ENCODE measurements at places on chromosomes 1 and 21.

GRCh38 chr1:25550155-25550506, 6.7 kb downstream of the LDLRAP1 start:
- no peak for DNase-seq

GRCh38 chr1:156815307-156815826, 1.3 kb downstream of the SH2D2A start:
- no peak for DNase-seq

- DNase-seq, result no peak
Observed at GRCh38 chr1:183360473-183360872, 57.7 kb downstream of the NMNAT2 start.

GRCh38 chr1:202155478-202156021, 4.9 kb downstream of the PTPN7 start:
- no peak for DNase-seq

DNA sequence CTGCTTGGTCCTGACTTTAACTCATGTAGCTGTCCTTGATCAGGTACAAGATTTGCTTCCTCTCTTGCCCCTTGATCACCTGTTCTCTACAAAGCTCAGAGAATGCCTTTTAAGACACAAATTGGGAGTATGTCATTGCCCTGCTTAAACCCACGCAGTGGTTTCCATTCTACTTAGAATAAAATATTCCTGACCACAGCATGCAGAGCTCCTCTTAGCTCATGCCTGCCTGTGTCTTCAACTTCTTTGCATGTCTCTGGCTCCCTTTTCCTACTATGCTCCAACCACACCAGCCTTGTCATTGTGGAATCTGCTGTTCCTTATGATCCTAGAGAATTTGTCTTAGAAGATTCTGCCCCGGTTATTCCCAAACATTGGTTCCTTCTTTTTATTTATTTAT, 393.1 kb downstream of the RRAGC start:
- no peak for DNase-seq

- peak; percentile 81 for DNase-seq
Observed at GRCh38 chr1:154607609-154608396, at the start of gene ADAR. TSS of gene ADAR (minus strand) at chr1:154608186. CDS start at chr1:154608006, 180 bp downstream.

DNA sequence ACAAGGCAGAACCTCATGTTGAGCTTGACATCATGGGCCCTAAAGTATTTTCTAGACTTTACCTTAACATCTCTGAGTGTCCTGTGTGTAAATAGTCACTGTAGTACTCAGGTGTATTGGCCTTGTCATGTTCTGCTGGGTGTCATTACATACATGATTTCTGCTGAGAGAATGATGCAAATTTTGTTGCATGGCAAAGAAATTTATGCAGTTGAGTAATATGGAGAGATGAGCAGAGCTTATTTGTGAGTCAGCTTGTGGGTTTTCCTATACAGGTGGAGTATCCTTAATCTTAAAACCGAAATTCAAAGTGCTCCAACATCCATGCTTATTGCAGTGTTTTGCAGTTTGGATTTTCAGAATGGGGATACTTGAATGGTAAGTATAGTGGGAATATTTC, 36.6 kb downstream of the RGL1 start:
- no peak for DNase-seq

DNA sequence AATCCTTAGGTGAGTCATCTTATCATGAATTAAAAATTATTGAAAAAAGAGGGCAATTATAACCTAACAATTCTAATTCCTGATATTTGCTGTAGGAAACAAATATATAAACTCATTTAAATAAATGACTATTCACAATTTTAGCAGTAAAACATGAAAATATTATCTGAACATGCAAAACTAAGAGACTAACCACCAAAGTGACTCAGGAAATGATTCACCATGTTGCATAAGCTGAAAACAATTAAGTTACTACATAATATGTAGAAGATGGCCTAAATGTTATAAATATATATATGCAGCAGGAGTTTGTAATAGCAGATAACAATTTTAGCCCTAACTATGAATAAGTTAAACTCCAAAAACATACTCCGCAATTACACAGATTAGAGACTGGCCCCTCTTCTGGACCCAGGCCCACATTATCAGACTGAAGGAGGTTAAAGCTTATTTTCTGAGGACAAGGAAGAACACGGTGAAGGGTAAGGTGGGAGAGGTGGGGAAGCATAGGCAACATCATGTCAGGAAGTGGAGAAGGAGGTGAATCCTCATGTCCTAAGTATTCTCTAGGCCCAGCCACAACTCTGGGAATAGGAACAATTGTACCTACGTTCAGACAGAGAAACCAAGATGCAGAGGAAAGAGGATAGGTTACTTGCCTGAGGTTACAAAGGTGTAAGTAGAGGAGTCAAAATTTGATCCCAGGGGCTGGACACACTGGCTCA, 15.6 kb upstream of the AIM2 start:
- no peak for DNase-seq

- DNase-seq, result no peak
Observed at GRCh38 chr1:43074244-43074643, 97.8 kb downstream of the EBNA1BP2 start.

- no peak for DNase-seq
Observed at GRCh38 chr1:36765785-36766300, 268.5 kb downstream of the GRIK3 start.

- DNase-seq, result no peak
Observed at GRCh38 chr21:28431527-28432200, 561.0 kb downstream of the LTN1 start.

DNA sequence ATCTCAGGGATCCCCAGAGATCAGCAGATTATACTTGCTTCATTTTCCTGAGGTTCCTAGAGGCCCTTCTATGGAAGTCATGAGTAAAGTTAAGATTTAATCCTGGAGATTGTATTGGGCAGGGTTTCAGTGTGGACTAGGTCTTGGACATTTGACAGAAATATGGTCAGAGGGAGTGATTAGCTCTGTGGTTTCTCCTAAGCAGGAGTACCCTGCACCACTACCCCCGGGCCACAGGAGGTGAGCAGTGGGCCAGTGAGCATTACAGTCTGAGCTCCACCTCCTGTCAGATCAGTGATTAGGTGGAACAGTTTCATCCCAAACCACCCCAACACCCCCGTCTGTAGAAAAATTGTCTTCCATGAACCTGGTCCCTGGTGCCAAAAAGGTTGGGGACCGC, 43.2 kb downstream of the PHACTR4 start:
- no peak for DNase-seq

GRCh38 chr1:78543941-78544643, 53.3 kb downstream of the PTGFR start:
- no peak for DNase-seq

DNA sequence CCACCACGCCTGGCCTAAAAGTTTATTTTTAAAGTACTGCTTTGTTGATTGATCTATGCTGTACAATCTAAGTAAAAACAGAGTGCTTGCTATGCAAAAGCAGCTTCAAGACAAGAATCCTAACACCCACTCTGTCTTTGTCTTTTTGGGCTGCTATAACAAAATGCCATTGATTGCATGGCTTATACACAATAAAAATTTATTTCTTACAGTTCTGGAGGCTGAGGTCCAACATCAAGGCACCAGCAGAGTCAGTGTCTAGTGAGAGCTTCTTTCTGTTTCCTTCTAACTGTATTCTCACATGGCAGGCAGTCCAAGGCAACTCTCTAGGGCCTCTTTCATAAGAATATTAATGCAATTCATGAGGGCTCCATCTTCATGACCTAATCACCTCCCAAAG, 63.6 kb upstream of the GJA5 start:
- no peak for DNase-seq

DNA sequence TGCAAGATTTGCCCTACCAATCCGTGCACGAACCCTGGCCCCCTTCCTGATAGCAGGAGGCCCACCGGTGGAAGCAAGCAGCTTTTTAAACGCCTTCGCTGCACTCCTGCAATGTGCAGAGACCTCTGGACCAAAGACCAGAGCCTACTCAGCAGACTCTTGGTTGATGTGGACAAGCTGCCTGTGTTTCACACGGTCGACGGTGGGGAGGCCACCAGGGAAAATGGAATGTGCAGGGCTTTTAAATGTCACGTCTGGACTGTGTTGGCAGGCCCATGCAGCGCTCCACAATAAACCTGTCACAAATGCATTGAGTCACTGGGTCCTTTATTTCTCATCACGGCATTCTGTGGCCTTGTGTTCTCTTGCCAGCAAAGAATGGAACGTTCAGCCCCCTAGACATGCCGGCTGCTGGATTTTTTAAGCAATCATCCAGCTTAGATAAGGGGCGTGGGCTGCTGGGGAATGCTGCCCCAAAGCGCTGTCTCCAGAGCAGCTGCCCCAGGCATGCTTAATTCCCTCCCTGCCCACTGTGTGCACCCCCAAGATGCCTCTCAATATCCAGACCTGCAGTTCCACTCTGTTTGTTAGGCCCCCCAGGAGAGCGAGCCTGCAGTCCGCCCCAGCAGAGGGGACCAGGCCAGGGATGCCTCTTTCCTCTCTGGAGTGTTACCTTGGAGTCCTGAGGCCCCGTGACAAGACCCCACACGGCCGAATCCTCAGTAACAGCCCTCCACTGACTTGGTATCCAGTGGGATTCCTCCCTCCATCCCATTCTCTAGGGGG, 71.3 kb downstream of the ATP5PO start:
- no peak for DNase-seq

GRCh38 chr1:108913105-108913948, 36.5 kb downstream of the GPSM2 start:
- no peak for DNase-seq

DNA sequence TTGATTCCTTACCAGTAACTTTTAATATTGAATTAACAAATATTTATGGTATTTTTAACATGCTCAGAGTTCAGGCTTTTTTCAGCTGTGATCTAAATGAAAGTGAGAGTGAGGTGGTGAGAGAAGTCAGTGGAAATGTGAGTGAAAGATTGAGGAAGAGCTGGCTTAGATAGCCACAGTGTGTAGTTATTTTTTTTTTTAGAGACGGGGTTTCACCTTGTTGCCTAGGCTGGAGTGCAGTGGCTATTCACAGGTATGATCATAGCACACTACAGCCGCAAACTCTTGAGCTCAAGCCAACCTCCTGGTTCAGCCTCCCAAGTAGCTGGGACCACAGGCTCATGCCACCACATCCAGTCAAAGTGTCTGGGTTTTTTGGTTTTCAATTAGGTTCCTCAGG, 10.9 kb downstream of the RNF11 start:
- DNase-seq, result no peak

DNA sequence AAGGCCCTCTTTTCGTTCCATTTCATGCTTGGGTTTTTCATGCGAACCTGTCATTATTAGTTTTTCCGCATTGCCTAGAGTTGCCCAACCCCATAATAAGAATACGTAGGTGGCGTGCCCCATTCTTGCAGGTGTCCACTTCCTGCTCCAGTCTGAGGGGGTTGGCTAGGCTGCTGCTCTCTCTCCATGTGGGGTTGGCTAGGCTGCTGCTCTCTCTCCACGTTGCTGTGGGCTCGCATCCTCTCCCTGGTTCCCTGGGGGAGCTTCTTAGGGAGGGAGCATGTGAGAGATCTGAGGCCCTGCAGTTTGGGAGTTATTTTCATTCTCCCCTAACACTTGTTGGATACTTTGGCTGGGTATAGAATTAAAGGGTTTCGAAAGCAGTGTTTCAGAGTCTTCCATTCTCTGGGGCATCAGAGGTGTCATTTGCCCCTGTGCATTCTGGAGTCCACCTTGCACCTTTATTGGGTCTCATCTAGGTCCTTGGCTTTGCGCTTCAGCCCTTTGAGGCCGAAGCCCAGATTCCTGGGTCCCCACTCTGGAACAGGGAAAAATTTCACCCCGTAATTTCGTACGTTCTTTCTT, 8.6 kb downstream of the C1orf35 start:
- DNase-seq, result no peak

DNA sequence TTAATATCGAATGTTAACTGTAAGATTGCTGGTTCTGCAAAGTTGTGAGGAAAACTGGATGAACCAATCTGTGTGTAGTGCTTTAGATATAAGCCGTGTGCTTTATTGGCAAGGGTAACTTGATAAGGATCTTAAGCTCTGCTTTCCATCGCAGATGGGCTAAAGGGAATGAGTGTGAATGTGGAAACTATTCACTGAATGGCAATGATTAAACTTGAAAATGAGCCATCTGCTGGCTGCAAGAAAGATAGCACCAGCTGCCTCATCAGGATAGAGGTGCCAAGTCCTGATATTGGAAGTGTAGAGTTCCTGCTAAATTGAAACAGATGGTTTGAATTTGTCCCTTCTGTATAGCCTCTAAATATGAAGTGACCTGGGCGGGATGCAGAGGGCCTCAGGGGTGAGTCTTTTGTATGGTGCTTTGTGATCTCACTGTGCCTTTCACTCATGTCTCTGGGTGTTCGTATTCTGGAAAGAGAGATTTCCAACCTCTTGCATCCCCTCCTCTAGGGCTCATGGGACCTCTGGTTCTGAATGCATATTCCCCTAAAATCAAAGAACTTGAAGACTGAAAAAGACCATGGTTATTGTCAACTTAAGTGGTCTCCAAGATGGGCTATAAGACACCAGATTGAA, 9.2 kb downstream of the FCRL3 start:
- no peak for DNase-seq

GRCh38 chr1:12588695-12589094, 29.3 kb downstream of the DHRS3 start:
- no peak for DNase-seq

GRCh38 chr1:113531321-113531720, 141.0 kb downstream of the MAGI3 start:
- no peak for DNase-seq

DNA sequence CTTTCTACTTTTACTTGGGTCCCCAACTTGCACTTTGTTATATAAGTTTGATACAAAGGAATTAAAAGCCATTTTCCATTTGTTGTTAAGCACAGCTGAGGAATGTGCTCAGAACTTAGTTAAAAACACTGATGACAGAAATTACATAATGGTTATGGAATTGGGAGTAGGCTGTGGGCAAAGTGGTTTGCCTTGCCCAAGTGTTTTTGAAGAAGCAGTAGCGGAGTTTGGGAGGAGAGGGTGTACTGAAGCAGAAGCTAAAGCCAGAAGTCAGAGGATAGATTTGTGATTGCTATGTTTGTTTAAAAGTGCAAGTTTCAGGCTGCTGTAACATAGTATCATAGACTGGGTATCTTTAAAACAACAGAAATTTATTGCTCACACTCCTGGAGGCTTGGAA, 391.8 kb downstream of the DUSP10 start:
- DNase-seq, result no peak

DNA sequence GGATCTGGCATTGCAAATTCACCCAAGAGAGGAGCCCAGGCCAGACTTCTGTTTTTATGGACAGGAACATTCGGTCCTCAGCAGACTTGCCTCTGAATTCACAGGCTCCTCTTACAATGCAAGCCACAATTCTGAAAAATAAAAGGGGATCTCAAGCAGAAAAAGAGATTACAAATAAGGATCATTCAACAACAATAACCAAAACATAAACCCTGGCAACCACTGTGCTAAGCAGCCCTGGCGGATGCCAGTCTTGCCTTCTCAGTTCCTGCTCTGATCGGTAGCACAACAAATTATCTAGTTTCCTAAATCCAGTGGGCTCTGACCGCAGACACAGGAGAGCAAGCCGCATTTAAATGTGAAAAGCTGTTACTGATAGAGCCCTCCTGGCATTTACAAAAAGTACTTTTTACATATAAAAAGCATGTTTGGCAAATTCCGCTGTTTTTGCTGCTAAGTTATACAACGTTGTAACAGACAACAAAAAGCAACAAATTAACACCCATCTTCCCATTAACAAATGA, 123.4 kb upstream of the FOXD3 start:
- DNase-seq, result no peak

Data from stimulated activated CD4-positive, alpha-beta T cell treated with anti-CD3 and anti-CD28 coated beads, Interleukin-12 subunit alpha, Interleukin-12 subunit beta, amount 100 ng/mL, for 4 hours (primary cell).